ENCODE measurements at places on chromosomes 12 and 14. TPM values are rescaled to one million over a fixed set of nuclear protein-coding genes. Genes with fewer than 3 reads are reported as not detected.
A peak's percentile ranks its signal among the peaks of the same experiment; 100 is the strongest.

DNA sequence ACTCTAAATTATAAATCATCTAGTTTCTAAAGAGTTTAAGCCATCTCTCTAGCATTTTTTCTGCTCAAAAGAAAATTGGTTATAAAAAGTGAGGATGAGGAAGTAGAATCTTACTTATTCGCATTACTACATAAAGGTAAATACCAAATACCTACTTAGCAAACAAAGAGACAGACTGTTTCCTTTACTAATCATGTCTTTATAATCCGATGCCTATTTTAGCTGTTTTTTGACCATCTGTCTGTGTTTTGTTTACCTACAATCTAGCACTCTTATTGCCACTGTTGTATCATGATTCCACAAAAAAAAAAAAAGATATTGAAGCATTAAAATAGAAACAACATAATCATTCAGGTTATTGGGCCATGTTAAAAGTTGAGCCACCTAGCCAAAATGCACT, 396.2 kb downstream of the PAWR start:
- no peak for DNase-seq

The KRT83 gene
- not detected for total RNA-seq

- DNase-seq, result no peak
Measured at GRCh38 chr12:30977537-30978349, 51.2 kb downstream of the TSPAN11 start.

GRCh38 chr12:26845984-26846383, 13.0 kb upstream of the ITPR2 start:
- DNase-seq, result peak; percentile 59

DNA sequence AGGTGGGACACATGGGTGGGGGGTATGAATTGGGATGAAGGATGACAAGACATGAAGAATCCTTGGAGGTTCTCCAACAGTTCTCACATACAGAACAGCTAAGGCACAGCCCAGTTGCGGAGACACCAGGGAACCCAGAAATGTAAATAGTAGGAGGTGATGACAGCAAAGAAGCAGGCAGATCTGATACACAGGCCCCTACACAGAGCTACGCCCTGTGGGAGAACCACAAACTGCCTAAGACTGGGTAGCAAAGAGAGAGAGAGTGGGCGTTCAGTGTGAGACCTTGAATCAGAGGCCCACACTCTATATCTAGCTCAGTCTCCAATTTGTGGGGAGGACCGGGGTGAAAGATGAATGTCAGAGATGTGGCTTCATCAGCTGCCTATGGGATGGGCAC, 9.5 kb upstream of the NUMB start:
- no peak for DNase-seq

The CD27 gene
- total RNA-seq, result not detected

The ETFBKMT gene
- total RNA-seq, result 1.0 TPM

- DNase-seq, result no peak
Measured at GRCh38 chr12:130945786-130946492, 7.8 kb upstream of the ADGRD1 start.

The KCNA5 gene
- not detected for total RNA-seq

- peak; percentile 56 for DNase-seq
Measured at GRCh38 chr14:45698462-45699134, 445.6 kb upstream of the MIS18BP1 start.

The DEGS2 gene
- total RNA-seq, result 9.7 TPM

DNA sequence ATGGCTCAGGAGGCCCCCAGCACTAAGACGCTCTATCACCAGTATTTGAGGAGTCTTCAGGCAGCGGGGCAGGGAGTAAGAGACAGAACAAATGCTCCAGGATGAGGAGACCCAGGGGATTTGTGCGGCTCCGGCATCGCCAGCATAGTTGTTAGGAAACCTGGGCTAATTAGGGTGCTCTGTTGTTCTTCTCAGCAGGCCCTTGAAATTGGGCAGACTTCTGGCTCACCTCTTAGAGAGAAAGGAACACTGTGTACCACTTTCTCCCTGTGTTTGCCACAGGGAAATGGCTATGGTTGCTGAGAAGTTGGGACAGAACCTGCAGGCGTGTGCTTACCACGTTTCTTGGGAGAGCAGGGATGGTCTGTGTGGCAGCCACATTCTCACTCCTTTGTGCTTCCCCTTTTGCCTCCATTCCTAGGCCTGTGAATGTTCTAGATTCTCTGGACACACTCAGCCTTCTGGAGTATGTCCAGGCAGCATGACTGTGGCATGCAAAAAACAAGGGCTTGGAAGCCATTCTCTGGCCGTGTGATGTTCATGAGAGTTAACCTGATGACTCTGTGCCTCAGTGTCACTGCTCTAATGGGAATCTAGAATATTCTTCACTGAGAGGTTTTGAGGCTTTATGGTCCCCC, 109.0 kb downstream of the CHST11 start:
- DNase-seq, result no peak

The KRT6A gene
- total RNA-seq, result 13,929 TPM

DNA sequence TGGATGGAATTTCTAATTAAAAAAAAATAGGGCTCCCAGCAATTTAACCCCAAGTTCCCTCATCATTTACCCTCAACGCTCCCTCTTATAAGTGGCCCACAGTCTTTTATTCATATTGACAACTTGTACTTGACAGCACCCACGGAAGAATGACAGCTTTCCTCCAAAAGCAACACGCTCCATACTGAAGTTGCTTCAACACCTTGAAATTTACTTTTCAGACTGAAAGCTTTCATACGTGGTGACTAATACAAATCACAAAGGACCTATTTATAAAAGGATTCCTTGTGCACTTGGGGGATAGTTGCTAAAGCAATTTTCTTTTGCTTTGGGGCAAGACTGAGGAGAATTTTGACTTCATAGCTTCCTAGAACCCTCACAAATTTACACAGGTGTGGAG, 1629.4 kb upstream of the SEL1L start:
- peak; percentile 69 for DNase-seq

The PAH gene
- total RNA-seq, result not detected

DNA sequence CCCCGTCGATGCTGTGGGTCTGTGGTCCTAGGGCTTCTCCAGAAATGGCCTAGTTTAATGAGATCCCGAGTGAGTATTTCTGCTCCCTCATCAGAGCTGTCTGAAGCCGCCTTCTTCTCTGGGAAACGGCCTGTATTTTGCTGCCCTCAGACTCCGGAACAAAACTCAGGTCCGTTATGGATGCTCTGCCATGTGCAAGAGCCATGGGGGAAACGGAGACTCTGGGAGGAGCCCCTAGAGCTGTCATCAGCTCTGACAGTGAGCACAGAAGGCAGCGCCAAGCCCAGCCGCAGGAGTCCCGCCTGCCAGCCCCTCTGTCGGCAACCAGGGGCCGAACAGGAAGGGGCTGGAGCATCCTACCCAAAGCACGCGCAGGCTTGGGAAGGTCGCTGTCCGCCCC, 192.4 kb upstream of the PRMT8 start:
- DNase-seq, result no peak

- no peak for DNase-seq
Measured at GRCh38 chr14:34205799-34206198, 254.9 kb upstream of the EGLN3 start.

The CSAD gene
- total RNA-seq, result 11.1 TPM

DNA sequence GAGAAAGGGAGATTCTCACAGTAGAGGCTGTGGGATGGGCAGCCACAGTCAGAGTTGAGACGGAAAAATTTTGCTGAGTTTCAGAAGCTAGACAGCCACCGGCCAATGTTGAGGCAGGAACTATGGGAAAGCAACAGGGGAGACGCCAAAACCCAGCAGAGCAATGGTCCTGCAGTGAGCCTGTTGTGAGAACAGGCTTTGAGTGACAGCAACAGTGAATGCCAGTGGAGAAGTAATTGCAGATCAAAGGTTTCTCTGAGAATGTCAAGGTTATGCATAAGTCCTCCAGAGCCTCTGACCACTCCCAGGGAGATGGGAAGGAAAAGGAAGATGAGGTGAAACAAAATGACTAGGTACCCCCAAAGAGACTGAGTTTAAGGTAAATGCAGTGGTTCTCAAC, 54.2 kb upstream of the DAAM1 start:
- DNase-seq, result no peak

The CD163 gene
- total RNA-seq, result not detected

- no peak for DNase-seq
Measured at GRCh38 chr14:87268997-87269396, 724.0 kb downstream of the GALC start.

GRCh38 chr14:103140316-103141109, 17.3 kb downstream of the TNFAIP2 start:
- DNase-seq, result no peak

DNA sequence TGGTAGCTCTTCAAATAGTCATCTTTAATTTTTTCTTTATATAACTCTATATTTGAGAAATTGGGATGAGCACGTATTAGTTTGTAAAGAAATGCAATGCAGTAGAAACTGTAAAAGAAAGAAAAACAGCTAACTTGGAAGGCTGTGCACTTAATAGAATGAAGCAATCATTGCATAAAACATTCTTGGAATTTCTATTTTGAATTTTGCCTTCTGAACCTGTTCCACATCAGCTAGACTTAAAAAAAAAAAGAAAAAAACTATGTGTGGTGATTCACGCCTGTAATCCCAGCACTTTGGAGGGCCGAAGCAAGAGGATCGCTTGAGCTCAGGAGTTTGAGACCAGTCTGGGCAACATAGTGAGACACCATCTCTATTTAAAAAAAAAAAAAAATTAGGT, 29.4 kb downstream of the SCN8A start:
- DNase-seq, result no peak
